ENCODE measurements at places on chromosomes 11 and 22.

- DNase-seq, result no peak
These were observed 26.6 kb downstream of the TUB start for GRCh38 chr11:8107642-8108041.

GRCh38 chr11:80280737-80281136, 839.9 kb upstream of the TENM4 start:
- DNase-seq, result no peak

- peak; percentile 69 for DNase-seq
These were observed 532 bp upstream of the VSIG2 start for GRCh38 chr11:124752471-124753102.

GRCh38 chr22:26619510-26619909, 1.7 kb upstream of the CRYBB1 start:
- DNase-seq, result peak; percentile 21

DNA sequence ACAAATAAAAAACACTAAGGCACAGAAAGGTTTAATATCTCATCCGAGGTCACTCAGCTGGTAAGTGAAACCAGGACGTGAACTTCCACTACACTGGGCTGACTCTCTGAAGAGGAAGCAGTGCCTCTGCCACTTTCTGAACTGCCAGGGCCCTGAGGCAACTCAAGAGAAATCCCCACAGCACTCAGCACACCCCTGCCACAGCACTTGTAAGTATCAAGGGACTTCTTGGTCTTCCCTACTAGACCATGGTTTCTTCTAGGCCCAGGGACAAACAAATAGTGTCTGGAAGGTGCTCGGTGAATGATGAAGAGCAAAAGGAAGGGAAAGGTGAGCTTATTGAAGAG, 49.7 kb downstream of the RPL27A start:
- no peak for DNase-seq

- DNase-seq, result no peak
These were observed 334.8 kb downstream of the GUCY1A2 start for GRCh38 chr11:106683435-106683834.

- DNase-seq, result no peak
These were observed 96.9 kb downstream of the MTMR3 start for GRCh38 chr22:29979777-29980321.

DNA sequence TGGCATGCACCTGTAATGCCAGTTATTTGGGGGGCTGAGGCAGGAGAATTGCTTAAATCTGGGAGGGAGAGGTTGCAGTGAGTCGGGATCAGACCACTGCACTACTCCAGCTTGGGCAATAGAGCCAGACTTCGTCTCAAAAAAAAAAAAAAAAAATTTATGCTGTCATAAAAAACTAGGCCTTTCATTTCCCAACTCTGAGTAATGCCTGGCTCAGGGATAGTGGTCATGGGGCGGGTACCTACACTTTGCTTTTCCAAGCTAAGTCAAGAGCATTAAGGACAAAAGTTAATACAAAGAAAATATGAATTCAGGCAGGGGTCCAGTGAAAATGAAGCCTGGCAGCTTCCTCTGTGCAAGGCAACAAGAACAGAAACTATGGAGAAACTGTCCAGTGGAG, 16.3 kb downstream of the CPSF7 start:
- no peak for DNase-seq

GRCh38 chr11:102320188-102320587, 2.9 kb downstream of the BIRC3 start:
- no peak for DNase-seq

DNA sequence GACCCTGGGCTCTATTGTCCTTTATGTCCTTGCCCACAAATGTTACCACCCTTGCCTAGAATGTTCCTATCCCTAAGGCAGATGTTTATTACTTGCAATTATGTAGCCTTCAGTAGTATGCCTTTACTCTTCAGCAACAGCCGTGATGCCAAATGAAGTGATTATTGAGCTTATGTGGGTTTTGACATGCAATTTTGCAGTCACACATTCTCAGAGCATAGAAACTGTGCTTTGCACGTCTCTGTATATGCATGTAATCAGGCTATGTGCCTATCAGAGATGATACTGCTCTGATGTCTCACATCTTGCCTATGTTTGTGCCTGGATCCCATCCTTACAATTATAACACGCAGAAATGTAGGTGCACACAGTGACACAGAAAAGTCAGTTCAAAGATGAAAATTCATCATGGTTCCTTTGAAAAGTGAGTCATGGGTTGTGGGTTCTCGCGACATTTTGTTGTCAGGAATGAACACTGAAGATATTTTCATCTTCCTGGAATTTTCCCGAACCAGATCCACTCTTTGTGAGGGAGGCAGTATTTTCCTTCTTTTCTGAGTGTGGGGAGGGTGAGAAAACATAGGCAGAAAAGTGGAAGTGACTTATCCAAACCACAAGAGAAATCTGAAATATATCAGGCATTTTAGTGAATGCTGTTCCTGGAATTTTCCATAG, 81.1 kb downstream of the BMAL1 start:
- no peak for DNase-seq

DNA sequence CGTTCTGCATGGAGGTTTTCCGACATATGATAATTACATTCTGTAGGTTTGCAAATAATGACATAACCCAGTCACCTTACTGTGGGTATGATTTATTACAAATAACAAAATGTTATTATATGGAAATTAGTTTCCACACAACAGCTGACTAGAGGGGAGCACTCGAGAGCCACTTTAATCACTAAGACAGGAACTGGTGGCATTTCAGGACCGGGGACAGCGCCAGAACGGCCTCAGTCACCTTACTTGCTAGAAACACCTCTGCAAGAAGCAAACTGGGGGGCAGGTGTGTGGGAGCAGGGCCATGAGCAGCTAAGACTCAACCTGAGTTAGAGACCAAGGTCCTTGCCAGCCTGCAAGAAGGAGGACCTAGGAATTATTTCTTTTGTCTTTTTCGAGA, 199.9 kb downstream of the DSCAML1 start:
- peak; percentile 80 for DNase-seq

GRCh38 chr11:106624377-106624776, 393.9 kb downstream of the GUCY1A2 start:
- no peak for DNase-seq

DNA sequence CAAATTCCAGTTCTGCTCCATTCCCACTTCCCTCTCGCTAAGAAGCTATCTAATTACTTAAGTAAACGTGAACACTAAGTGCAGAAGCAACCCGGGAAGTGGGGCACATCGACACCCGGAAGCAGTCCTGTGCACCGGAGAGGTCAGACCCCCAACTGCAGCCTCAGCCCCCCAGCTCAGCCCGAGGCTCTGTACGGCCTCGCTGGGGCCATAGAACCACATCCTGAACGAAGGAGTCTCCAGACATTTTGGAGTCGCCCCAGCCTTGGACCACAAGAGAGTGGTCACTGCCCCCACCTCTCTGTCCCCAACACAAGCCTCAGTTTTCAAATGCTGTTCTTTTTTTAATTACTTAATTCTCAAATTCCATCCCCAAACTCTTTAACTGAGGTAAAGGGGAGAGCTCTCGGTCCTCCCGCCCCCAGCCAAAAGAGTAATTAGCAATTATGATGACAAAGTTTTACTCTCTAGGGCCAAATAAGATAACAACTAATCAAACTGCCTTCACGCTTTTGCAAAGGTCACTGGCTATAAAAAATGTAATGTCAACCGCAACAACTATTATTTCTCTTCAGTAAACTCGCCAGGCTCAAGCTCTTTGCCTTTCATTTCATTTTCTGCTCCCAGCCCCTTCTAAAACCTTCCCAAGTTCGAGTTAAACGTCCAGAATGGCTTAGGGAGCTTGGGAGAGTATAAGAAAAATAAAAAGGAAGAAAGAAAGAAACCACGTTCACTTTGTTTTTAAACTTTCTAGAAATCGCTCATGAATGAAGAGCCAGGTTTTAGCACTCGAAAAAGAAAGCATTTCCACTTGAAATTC, 2.2 kb downstream of the PAX6 start:
- DNase-seq, result peak; percentile 51

- DNase-seq, result no peak
These were observed 6.9 kb downstream of the RBFOX2 start for GRCh38 chr22:36021606-36022153.

DNA sequence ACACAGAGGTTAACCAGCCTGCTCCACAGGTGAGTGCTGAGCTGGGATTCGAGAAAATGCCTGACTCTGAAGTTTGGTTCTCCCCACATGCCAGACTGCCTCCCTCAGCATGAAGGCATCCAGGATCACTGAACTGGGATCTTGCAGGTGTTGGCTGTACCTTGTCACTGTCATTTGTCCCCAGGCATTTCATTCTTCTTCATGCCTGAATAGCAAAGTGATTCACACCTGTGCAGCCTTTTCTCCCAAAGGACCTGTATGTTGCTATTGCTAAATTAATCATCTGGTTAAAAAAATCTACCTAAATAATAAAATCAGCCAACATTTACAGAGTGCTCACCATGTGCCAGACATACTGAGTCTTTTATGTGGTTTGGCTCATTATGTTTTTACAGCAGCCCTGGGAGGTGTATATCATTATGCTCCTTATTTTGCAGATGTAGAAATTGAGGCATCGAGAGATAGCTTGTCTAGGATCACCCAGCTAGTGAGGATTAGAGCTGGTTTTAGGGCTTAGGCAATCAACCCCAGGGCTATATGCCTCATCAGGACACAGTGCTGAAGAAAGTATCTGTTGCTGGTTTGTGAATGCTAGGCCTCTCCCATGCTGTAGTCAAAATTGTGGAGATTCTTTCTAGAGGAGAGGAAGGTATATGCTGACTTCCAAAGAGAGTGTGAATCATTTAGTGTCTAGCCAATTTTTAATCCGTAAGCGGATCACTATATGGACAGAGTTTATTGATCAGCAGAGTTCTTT, 204.4 kb downstream of the HIPK3 start:
- no peak for DNase-seq

- peak; percentile 74 for DNase-seq
These were observed 7.2 kb downstream of the SHISA8 start for GRCh38 chr22:41907436-41908401.

- peak; percentile 33 for DNase-seq
These were observed 844 bp downstream of the PCF11 start for GRCh38 chr11:83157594-83158356.

DNA sequence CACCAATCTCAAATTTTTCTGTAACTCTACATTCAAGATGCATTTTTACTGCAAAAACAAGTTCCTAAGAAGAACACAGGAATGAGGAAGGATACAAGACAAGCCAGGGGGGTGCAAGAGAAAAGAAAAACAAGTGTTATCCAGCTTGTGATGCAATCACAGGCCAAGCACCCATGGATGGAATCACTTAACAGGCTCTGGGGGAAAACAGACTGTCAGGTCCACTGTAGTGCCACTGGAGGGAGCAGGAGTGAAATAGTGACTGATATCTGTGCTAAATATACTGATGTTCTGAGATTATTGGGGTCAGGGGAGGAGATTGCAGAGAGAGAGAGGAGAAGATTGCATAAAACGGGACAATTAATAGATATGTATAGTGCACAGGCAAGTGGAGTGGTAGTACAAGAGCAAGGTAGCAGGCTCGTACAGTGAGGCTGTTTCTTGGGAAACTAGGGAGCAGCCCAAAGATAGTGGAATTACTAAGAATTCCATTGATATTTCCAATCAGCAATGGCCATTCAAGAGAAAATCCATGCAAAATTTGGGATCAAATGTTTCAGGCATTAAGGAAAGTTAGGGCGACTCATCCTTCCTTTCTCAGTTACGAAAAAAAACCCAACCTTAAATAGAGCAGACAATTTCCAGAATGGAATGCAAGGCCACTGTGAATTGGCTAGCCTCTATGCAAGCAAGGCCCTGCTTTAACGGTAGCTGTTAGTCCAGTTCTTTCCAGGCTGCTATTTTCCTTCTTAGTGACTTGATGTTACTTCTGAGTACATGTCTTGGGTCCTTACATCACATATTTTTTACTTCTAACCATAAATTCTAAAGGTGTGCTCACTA, 52.2 kb upstream of the CEP126 start:
- peak; percentile 37 for DNase-seq

- peak; percentile 81 for DNase-seq
These were observed 1.2 kb downstream of the TSPO start for GRCh38 chr22:43152357-43153071.

DNA sequence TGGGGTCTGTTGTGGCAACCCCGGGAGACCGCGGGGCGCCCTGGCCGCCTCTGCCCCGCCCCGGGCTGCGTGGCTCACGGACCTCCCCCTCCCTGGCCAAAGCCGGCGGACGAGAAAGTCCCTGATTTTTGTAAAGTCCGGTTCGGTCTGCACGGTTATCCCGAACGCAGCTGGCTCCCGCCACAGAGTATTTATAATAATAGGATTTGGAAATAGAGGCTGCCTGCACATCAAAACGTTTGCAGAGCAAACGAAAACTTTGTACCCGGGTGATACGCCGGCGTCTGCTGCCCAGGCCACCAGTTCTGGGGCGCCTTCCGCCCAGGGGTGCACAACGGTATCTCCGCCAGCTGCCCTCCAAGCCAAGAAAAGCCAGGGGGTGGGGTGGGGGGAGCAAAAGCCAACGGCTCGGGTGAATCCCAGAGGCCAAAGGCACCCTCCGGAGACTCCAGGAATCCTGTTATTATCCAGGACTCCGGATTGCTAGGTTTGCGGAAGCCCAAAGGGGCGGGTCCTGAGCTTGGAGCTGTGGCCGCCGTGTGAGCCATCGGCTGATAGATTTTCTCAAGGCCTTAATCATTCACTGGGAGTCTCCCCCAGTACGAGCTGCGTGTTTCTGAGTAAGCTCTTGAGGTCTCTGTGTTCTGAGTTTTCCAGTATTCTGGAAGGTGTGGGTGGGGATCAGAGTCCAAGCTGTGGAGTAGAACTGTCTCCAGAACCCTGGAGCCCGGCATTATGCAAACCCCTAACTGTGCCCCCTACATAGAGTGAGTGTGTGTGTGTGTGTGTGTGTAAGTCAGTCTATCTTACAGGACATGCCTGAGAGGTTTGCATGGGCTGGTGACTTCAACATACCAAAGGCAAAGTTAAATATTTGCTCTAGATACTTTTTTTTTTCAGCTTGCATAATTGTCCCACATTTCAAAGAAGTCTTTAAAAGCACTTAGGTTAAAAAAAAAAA, 673 bp upstream of the SHANK2 start:
- DNase-seq, result peak; percentile 83

DNA sequence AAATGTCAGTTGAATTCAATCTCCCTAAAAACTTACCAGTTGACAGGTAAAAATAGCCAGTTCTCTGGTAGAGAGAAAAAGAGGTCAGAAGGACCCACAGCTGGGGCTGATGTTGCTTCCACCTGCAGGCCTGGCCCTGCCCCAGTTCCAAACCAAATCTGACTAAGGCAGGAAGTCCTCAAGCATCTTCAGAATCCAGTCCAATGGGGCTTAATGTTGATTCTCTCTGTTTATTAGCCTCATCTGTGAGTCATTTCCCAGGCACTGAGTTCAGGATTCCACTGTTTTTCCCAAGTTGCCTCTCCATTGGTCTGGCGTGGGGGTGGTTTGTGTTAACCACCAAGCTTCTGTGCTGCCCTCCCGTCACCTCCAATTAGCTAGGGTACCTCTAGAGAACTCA, 601.8 kb downstream of the INSC start:
- DNase-seq, result no peak

GRCh38 chr22:37484480-37485394, 1.4 kb downstream of the MFNG start:
- no peak for DNase-seq

GRCh38 chr22:47835726-47836125, 1073.3 kb downstream of the TBC1D22A start:
- no peak for DNase-seq

- DNase-seq, result peak; percentile 43
These were observed 150.7 kb downstream of the MYO18B start for GRCh38 chr22:25892678-25893077.

Data from H7 (cell line).